ENCODE measurements at places on chromosomes 3 and 15.

DNA sequence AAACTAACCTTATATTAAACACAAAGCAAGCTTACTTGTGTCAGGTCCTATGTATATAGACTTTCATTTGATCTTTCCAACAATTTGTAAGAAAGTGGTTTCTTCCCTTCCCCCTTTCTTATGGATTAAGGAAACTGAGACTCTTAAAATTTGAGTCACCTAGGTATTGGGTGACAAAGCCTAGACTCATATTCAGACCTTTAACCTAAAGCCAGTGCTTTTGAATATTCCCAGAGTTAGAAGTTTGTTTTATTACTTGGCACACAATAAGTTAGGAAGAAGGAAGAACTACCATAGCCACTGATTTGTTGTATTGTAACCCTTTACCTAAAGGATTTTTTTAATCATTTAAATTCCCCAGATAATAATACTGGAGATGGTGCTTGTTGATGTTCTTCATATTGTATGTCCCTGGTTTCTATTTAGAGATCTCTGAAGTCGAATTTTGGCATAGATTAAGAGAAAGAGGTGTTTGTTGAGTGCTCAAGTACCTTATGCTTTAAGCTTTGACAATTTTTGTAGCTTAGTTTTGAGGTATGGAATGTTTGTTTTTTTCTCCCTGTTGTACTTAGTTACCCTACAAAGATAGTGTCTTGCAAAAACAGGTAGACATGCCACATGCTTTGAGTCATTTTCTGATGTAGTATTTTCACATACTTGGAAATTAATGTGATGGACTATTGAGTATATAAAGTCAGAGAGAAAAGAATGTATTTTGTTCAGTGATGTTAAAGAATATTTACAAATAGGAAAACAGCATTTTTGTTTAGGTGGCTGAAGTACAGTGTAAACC, 11.2 kb downstream of the TSC22D2 start:
- no peak for DNase-seq

DNA sequence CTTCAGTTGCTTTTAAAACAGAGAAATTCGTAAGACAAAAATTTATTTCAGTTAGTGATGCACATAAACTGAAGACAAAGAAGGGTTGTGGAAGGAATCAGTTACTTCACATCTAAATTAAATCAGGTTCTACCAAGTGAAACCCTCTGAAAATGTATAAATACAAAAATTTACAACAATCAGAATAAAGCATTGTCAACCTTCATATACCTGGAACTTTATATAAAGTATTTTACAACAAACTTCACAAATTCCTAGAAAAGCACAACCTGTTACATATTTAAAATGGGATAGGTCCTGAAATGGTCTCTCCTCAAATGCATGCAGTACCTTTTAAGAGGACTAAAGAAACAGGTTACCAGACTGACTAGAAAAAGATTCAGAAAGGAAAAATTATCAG, 26.9 kb downstream of the ATOSA start:
- no peak for DNase-seq

GRCh38 chr3:187368251-187369088, at the start of gene RTP4:
TSS of gene RTP4 (plus strand) at chr3:187368385. CDS start at chr3:187368442, 57 bp downstream.
- no peak for DNase-seq

DNA sequence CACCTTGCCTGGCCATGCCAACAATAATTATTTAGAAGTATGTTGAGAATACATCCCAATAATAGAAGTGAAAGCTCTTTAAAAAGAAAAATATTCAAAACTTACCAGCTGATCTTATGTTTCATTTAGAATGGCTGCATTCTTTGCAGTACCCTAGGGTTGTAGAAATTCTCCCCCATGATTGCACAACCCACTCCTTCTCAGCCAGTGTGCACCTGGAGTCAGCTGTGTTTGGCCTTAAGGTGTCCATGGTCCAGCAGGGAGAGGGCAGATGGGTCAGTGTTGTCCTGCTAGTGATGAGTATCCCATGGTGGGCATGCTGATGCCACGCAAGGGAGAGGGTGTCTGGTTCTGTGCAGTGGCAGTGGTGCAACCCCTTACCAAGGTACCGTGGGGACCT, 117.3 kb downstream of the IGF1R start:
- DNase-seq: no peak

DNA sequence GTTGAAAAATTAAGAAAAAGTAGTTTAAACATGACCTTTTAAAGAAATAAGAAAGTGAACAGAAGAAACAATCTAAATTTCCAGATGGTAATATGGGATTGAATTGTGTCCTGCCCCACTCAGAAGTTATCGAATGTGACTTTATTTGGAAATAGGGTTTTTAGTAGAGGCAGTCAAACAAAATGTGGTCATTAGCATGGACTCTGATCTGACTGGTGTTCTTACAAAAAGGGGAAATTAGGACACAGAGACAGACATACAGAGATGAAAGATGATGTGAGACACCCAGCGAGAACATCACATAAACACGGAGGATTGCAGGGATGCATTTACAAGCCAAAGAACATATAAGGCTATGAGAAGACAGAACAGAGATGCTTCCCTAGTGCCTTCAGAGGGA, 73.2 kb downstream of the XRN1 start:
- no peak for DNase-seq

GRCh38 chr3:10322352-10322710, 1.4 kb upstream of the SEC13 start:
- no peak for DNase-seq

DNA sequence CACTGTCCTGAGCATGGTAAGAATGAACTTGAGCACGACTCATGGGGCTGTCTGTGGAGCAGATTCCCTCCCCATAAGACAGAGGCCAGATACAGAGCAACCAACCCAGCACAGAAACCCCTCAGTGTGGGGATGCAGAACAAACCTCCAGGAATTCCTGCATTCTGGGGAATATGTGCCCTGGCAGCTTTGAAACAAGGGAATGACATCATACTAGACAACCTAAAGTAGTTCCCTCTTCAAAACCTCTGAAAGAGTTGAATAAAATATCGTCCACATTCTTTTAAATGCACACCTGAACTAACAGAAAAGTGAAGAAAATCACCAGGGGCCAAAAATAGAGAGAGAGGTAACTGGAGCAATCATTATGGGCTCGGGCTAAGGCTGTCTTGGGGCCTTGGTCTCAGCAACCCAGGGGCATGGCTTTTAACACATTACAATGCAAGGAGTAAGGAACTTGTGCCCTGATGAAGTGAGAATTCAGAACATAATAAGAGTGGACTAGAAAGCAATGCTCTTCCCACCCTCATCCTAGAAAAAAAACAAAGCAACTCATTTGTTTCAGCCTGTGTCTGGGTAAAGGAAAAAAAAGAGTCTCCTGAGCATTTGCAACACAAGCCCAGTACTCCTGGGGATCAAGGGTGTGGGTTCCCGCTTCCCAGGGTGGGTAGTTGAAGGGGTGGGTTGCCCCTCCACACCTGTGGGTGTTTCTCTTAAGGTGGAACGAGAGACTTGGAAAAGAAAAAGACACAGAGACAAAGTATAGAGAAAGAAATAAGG, 43.9 kb downstream of the ADIPOQ start:
- DNase-seq: no peak

- DNase-seq: no peak
Measured at GRCh38 chr15:37038716-37039106, 61.6 kb downstream of the MEIS2 start.

- no peak for DNase-seq
Measured at GRCh38 chr3:109265295-109265694, 51.0 kb downstream of the DPPA2 start.

DNA sequence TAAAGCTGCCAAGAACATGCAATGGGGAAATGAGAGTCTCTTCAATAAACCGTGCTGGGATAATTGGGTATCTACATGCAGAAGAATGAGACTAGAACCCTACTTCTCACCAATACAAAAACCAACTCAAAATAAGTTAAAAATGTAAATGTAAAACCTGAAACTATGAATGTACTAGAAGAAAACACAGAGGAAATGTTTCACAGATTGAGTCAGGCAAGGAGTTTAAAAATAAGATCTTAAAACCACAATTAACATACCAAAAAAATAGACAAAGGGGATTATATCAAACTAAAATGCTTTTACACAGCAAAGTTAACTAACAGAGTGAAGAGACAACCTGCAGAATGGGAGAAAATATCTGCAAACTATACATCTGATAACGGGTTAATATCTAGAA, 90.4 kb downstream of the ISL2 start:
- no peak for DNase-seq

- no peak for DNase-seq
Measured at GRCh38 chr15:33119273-33119672, 75.2 kb downstream of the FMN1 start.

DNA sequence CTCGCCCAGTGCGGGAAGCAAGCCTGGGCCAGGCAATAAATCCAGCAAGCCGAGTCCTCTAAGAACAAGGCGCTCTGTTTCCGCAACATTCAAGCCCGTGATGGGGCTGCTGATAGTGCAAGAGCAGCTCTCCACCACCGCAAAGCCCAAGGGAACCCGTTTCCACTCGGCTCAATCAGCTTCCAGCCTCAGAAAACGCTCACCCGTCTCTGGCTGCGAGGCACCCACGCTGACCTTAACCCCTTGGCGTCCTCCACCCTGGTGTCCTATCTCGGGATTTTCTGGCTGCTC, 17.8 kb downstream of the SPATA12 start:
- peak; percentile 47 for DNase-seq

DNA sequence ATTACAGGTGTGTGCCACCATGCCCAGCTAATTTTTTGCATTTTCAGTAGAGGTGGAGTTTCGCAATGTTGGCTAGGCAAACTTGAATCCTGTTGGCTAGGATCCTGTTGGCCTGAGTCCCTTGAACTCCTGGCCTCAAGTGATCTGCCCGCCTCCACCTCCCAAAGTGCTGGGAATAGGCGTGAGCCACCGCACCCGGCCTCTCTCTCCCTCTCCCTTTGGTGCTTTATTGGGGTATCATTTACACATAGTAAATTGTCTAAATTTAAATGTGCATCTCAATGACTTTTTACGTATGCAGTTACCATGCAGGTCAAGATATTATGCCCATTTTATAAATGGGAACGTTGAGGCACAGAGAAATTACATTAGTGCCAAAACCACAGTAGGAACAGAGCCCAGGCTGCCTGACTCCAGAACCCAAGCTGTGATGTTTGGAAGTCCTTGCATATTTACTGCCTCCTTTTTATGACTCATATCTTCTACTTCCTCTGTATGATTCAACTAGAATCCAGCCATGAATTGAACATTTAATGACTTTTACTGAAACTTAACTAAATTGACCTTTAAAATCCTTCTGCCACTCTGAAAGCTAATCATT, 34.0 kb upstream of the RPP14 start:
- DNase-seq: no peak

- DNase-seq: no peak
Measured at GRCh38 chr3:45008117-45008516, 18.0 kb upstream of the CLEC3B start.

DNA sequence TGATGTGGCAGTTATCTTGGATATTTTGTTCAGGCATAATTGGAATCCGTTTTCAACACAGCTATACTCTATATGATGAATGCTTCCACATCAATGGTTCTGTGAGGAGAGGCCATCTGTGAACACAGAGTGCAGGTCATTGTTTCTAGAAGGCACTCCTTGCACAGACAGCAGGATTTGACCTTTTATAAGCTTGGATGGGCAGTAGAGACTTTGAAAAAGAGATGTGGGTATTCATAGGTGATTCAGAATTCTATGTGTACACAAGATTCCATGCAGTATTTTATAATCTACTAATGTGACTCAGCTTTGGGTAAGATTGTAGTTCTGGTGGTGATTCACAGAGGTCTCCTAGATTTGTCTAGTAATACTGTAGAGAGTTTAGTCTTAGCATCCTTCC, 12.5 kb downstream of the ARPP21 start:
- DNase-seq: no peak

DNA sequence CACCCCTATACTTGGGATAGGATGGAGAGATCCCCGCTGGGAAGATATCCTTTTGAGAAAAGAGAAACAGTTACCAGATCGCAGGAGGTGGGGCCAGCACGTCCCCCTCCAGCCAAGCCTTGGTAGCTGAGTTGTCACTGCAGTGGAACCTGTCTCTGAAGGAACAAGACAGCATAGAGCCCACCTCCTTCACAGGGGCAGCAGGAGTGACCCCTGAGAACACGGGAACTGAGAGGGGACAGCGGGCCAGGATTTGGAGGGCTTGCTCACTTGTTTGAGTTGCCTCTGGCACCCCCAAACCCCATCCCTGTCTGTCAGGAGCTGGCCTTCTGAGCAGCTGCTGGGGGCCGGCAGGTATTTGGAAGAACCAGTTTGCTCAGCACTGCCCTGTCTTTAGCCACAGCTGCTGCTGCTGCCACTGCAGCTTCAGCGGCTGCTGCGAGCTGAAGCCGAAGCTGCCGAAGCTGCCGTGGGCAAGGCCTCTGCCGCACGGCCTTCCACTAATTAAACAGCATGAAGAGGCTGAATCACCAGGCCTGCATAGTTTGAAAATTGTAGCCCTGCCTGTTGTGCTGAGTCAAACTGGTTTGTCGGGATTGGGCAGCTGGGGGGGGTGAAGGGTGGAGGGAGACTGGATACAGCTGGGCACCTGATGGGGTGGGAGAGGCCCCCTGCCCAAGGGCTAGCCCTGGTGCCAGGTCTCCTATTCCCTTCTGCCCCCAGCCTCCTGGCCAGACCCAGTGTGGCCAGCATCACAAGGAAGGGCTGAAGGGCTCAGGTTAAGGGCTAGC, 4.0 kb downstream of the EPHB3 start:
- DNase-seq: no peak

DNA sequence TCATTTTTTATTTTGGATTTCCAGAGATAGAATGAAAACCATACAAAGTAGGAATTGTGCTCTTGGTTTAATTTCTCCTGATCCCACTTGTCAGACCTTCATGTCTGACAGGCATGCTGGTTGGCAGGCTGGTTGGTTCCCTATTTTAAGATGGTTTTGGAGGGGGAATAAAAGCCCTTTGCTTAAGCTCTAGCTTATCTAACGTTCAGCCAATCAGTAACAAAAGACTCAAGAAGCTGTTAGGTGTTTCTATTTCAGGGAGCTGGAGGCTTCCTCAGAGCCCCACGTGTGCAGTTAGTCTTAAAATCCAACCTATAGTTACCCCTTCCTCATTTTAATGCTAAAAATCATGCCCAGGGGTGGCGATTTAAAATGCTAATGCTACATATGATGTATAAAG, 40.5 kb upstream of the XIRP1 start:
- DNase-seq: no peak

DNA sequence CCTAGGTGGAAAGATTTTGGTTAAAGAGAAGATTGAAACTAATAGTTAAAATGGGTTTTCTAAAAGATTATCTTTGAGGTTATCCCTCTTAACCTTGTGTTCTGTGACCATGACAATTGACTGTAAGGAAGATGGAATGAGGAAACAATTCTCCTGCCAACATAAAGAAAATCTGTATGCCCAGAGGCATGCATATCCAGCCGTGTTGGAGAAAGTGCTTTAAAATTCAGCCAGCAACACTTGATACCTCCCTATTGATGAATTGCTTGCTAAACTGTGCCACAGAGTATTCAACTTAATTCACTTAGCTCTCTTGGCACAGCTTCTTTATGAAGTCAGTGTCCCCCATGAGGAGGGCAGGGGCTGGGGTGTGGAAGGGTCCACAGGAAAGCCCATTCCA, 203.5 kb downstream of the UBE2E2 start:
- DNase-seq: no peak

GRCh38 chr3:123642182-123642956, 57.5 kb upstream of the HACD2 start:
- peak; percentile 33 for DNase-seq

GRCh38 chr3:143099210-143099609, 20.4 kb upstream of the CHST2 start:
- no peak for DNase-seq

GRCh38 chr3:113142476-113142875, 68.9 kb upstream of the BOC start:
- DNase-seq: no peak
